ENCODE measurements at places on chromosomes 7 and 10.
A peak's percentile ranks its signal among the peaks of the same experiment; 100 is the strongest.

GRCh38 chr10:102761981-102762380 lies 18.2 kb downstream of the WBP1L start:
- no peak for DNase-seq

- no peak for DNase-seq
These were observed 75.9 kb upstream of the NXPH1 start for GRCh38 chr7:8357536-8357935.

GRCh38 chr10:117137031-117137910 lies 799 bp downstream of the VAX1 start:
- peak; percentile 65 for DNase-seq

GRCh38 chr7:20407585-20408466 lies 77.1 kb downstream of the ITGB8 start:
- peak; percentile 66 for DNase-seq

- DNase-seq = no peak
These were observed 321.0 kb upstream of the TPK1 start for GRCh38 chr7:145156834-145157233.

GRCh38 chr7:136064081-136064480 lies 86.9 kb upstream of the MTPN start:
- peak; percentile 37 for DNase-seq

- DNase-seq = no peak
These were observed 22.4 kb upstream of the SEMA3C start for GRCh38 chr7:80941208-80941758.

- no peak for DNase-seq
These were observed 759.9 kb downstream of the LRMDA start for GRCh38 chr10:76191336-76191735.

- no peak for DNase-seq
These were observed 52.8 kb upstream of the SVIL start for GRCh38 chr10:29687421-29688164.

DNA sequence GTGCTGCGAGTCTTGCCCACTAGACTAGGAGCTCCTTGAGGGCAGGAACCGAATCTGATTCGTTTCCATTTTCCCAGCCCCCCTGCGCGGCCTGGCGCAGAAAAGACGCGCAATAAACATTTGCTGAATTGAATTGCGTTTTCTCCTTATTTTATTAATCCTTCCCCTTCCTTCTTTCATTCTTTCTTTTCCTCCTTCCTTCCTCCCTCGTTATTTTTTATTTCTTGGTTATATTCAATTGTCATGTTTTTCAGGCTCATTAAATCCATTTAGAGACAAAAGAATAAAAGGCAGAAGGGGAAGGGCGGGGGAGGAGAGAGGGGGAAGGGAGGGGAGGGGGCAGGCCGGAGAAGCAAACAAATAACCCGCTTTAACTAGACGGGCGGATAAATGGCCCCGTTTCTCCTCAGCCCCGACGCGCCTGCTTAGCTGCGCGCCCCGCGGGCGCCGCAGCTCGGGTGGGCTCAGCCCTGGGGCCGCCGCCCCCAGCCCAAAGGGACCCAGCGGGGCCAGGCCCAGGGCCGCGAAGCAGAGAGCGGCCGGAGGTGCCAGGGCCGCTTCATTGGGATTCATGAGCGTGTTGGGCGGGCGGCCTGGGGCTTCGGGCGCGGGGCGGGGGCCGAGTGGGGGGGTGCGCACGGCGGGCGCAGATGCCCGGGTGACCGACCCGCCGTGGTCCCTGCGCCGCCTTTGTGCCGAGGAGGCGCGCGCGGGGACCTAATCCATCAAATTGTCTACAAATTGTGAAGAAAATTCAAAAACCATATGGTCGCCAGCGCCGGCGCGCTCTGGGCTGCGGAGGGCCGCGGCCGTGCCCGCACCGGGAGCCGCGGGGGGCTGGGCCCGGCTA lies 5.0 kb downstream of the LBX1 start:
- DNase-seq = no peak

- DNase-seq = peak; percentile 25
These were observed 92.8 kb downstream of the MCU start for GRCh38 chr10:72784551-72785351.

DNA sequence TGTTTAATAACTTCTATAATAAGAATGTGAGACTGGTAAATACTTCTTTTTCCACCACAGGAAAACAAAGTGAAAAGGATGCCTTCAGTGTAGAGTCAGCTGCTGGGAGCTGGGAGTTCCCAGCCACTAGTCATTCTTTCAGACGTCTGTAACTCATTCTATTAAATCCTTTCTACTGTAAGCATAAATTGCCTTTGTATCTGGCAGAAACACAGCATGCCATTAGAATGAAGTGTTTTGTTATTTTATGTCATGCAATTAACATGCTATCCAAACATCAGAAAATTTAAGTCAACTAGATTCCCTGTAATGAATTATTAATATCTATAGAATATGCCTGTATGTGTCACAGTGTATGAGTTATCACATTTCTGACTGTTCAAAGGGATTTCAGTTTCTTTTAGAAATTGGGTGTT lies 14.3 kb downstream of the BPGM start:
- no peak for DNase-seq

DNA sequence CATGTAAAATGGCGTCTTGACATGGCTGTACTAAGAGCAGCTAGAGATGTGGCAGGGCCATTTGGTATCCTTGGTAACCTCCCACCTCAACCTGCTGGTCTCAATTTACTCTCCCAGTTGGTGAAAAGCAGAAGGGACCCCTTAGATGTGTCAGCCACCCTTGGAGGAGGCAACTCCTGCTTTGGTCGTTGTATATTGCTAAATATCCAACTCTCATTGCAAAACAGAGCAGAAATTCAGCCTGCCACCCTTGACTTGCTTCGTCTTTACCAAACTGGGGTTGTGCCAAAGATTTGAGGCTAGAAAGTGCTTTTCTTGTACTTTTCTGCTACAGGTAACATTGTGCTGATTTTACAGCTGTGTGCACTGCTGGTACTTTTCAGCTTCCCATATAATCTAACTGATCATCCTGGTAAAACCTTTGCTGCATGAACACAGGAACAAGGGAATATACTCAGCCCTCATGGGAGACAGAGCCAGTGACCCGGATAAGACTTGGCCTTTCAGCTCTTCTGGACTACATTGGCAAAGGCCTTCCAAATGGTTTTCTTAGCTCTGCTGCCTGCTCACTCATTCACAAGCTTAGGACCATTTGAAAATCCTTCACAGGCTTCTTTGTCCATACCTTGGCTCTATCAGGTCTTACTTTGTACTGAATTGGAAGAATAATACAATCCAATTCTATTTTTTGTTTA lies 2.2 kb upstream of the VSTM4 start:
- no peak for DNase-seq

DNA sequence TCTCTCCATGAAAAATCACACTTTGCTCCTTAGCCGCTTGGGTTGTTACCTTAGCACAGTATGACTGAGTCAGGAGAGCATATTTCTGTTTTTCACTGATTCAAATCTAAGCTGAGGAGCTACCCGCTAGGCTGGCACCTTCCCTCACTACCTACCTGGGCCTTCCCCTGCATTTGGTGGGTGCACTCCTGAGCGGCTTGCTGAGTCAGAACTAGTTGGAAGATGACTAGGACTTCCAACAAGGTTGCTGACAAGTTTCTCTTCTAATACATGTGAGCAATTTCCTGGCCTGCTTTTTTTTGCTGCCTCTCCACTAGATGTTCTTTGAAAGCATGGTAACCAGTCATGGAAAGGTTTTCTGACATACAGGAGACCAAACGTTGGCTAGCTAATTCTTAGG lies 43.8 kb upstream of the SEC61G start:
- DNase-seq = no peak

DNA sequence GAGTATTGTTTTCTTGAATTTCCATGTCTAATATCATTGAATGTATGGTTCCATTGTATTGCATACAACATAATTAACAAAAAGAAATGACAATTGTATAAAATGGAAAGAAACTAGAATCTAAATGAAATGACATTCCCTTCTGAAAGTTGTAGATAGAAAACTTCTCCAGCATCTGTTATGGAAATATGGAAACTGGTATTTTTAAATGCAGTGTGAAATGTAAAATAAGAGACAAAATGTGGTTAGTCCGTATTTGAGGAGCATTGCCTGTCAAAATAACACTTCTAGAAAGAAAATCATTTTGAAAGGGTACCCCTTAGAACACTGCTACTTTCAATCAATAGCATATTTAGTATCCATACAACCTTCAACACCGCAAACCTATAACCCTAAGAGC lies 286.3 kb upstream of the CELF2 start:
- no peak for DNase-seq

DNA sequence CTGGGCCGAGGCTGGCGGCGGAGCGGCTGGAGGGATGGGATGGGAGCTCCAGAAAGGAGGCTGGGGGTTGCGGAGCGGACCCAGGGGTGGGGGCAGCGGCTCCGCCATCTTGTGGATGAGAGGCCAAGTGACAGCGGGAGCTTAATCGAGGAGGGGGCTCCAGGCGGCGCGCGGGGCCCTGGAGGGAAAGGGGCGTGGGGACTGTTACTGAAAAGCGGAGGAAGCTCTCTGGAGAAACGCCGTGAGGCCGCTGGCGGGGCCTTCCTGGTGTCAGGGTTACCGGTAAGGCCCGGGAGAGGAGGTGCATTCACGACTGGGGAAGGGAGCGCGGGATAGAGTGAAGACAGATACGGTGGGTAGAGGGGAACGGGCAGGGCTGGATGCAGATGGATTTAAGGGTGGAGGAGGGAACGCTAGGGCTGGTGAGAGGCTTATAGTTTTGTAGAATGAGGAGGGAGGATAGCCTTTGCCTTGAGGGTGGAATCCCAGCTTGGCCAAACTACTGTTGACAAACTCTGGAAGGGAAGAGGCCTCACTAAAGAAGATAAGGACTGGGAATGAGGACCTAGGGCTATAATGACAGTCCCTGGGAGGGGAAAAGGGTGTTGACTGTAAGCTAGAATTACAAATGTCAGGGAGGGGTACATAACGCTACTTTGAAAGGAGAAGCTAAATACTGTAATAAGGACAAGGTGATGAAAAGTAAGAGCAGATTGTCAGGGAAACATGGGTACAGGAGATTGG lies 535 bp downstream of the BTRC start:
- DNase-seq = peak; percentile 81

- DNase-seq = no peak
These were observed 133.9 kb upstream of the FEZF1 start for GRCh38 chr7:122438492-122438891.
